ENCODE measurements at places on chromosomes 13 and 19.

DNA sequence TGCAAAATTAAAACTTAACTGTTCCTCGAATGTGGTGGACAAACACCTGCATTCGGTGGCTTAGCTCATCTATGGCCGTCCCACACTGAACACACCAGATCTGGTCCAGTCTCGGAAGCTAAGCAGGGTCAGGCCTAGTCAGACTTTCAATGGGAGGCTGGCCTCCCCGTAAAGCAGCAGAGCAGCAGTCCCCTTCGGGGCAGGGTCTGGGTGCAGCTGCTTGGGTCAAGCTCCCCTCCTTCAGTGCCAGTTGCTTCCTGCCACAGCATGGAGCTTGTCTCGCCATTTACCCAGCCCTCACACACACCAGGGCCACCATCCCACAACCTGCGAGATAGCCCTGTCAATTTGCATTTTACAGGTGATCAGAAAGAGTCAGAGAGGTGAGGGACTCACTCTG lies 93.2 kb downstream of the TUBA3C start:
- no peak for DNase-seq

GRCh38 chr19:2195914-2196313 lies 32.2 kb downstream of the DOT1L start:
- no peak for DNase-seq

DNA sequence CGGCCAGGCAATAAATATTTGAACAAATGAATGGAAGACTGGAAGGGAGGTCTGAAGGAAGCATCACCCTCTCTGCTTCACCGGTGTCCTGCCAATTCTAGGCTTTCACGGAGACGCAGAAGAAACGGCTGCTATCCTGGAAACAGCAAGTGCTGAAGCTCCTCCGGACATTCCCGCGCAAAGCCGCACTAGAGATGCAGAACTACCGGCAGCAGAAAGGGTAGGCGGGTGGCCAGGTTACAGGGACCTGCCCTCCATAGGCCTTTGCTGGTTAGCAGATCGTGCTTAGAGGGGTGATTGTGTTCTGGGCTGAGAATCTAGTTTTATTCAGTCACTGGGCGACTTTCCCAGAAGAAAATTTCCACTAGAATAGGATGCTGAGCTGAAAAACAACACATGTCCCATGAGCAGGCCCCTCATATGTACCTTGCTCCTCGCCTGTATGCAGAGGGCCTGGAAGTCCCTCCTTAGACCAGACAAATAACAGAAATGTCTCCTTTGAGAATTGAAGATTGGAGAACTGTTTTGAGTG lies 11.0 kb downstream of the PAF1 start:
- DNase-seq: no peak

GRCh38 chr13:65921933-65922332 lies 1308.2 kb downstream of the PCDH9 start:
- no peak for DNase-seq

DNA sequence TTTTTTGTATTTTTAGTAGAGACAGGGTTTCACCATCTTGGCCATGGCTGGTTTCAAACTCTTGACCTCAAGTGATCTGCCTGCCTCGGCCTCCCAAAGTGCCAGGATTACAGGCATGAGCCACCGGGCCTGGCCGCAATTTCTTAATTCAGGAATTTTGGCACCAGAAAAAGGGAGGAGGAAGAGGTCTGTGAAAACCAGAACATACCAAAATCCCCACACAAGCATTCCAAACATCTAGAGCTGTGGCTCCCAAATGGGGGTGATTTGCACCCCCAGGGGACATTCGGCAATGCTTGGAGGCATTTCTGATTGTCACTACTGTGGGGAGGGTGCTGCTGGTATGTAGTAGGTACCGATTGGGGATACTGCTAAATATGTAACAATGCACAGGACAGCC lies 40.2 kb upstream of the ABCC4 start:
- DNase-seq: no peak

- DNase-seq: no peak
Measured at GRCh38 chr19:573519-573825, 1.1 kb downstream of the BSG start.

- peak; percentile 83 for DNase-seq
Measured at GRCh38 chr19:48738557-48739403, 1.6 kb downstream of the RASIP1 start.

DNA sequence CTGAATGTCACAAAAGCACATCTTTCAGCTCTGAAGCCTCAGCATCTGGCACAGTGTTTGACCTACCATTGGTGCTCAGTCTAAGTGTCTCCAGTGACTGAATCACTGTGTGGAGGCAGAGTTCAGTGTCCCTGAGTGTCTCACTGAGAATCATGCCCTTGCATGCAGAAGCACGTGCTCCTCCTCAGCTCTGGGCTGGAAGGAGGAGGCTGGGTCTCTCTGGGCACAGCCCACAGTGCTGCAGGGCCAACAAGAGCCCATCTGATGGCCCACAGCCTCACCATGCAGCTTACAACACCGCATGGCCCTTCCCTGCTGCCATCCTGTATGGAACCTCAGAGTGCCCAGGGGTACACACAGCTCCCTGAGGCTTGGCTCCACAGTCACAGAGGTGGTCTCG lies 86.1 kb downstream of the TEX26 start:
- no peak for DNase-seq

DNA sequence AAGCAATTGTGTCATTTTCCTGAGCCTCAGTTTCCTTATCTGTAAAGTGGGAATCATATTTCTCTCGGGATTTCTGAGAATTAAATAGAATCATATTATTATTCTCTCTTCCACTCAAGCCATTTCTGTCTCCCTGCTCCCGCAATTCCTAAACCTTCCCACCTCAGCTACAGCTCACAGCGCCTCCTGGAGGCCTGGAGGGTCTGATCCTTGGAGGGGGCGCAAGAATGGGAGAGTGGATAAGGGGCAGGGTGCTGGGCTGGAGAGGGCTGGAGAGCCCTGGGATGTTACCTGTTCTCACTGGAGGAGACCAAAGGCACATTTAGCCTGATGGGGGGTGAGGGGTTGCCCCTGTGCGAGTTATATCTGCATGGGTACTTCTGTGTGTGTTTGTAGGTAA lies 31.1 kb upstream of the CYP2S1 start:
- DNase-seq: no peak

DNA sequence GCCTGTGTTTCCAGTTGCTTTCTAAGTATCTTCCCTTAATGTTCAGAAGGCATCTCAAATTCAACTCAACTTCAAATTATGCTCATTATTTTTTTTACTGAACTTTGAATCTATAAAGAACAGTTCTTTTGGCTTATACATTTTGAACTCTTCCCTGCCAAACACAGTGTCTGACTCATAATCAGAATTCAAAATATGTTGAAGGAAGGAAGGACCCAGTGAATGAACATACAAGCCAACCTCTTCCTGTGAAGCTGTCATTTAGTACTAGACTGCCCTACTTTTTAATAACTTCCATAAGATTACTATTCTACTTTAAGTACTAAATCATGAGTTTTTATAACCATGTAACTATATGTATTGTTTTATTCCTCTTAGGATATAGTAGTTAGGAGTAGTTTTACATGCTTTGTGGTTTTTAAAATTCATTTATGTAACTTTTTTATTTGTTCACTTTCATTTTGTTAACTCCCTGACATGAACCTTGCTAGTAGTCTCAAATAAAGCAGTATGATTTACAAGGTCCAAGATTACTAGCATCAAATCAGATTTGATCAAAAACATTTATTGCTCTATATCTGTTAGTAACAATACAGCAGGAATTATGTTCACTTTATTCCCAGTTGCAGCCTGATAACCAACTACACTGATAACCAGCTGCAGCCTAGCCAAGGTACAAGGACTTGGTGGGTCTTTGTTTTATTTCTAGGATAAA lies 6.4 kb downstream of the NUDT15 start:
- DNase-seq: no peak

DNA sequence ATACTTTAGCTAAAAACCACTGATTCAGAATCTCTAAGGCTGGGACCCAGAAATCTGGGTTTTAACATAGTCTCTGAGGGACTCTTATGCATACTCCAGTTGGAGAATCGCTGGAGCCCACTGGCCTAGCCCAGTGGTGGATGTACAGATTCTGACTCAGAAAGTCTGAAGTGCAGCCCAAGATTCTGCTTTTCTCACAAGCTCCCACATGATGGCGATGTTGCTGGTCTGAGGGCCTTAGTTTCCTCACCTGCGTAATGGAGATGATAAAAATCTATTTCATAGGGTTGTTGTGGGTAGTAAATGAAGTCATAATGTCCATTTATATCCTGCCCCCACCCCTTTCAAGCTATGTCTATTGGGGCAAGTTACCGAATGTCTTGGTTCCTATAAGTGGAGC lies 7.7 kb upstream of the CDADC1 start:
- peak; percentile 22 for DNase-seq

DNA sequence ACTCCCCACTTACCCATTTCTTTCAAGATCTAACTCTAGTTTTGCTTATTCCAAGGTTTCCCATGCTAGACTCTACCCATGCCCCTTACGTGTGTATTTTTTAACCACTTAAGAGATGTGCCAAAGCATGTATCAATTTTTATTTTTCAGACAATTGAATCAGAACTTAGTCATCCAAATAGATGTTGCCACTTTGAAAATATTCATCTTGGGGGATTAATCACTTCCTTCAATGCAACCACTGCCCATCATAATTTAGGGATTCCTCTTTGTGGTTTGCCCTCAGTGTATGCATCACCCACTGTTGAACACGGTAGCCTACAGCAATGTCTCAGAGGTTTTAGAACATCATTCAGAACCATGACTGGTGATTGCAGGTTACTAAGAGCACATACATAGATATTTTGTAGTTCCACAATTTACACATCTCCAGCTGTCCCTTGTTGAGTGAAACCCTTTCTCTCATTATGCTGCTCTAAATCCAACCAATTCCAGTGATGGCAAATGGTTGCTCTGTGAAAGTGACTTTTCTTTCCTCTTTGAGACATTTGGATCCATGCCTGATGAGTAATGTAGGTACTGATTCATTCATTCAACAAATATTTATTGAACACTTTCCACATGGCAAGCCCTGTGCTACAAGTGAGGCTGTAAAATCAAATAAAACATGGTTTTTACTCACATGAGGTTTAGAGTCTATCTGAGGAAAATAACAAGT lies 60.6 kb upstream of the SERP2 start:
- DNase-seq: no peak

DNA sequence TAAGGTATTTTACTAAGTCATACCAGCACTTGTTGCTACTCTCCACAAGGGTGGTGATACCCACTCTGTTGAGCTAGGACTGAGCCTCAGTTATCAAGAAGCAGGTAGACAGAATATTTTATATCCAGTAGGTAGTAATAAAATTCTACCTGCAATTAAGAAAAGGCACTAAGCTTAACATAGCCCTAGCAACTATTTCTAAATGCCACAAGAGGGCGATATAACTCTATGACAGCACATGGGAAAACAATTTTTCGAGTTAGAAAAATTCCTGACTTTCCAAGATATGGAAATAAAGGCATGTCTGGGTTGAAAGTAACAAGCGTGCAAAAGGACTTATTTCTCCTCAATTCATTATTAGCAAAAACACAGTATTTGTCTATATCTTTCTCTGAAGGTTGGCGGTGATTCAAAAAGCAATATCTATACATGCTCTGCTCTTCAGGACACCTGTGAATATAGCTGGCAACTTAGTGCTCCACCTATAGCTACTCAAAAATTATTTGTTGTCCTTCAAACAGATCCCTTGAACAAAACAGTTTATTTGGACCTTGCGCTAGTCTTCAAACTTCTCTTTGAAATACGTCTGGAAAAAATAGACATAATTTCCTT lies 14.7 kb downstream of the CCDC169 start:
- DNase-seq: no peak

DNA sequence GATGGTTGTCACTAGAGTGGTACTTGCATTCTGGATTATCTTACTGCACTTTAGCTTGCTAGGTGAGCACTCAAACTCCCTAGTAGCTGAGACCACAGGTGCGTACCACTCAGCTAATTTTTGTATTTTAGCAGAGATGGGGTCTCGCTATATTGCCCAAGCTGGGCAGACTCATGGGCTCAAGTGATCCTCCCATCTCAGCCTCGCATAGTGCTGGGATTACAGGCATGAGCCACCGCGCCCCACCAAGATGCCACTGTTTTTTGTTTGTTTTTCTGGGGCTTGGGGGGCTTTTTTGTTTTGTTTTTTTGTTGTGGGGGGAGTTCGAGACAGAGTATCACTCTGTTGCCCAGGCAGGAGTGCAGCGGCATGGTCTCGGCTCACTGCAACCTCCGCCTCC lies 17.8 kb downstream of the LYPD3 start:
- no peak for DNase-seq

GRCh38 chr13:109366525-109366924 lies 419.9 kb downstream of the IRS2 start:
- no peak for DNase-seq

- no peak for DNase-seq
Measured at GRCh38 chr13:74068471-74068870, 65.7 kb downstream of the KLF12 start.

- no peak for DNase-seq
Measured at GRCh38 chr13:55439450-55439849, 1701.3 kb upstream of the PRR20A start.

DNA sequence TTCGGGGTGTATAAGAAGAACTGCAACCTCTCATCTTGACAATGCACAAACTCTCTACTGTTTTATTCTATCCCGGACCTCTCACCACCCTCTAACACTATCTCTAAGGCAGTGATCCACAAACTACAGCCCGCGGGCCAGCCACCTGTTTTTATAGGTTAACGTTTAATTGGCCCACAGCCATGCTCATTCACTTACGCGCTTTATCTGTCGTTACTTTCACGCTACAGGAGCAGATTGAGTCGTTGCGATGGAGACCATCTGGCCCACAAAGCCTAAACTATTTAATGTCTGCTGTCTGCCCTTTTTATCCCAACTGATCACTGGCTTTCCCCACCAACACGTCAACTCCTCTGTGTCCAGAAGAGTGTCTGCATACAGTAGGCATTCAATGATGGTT lies 158.9 kb downstream of the CACNA1A start:
- DNase-seq: no peak

GRCh38 chr13:31848621-31849020 lies 109.3 kb downstream of the RXFP2 start:
- DNase-seq: no peak

- no peak for DNase-seq
Measured at GRCh38 chr19:44924243-44924725, 9.9 kb downstream of the APOC1 start.

- DNase-seq: no peak
Measured at GRCh38 chr13:80117515-80117914, 223.4 kb downstream of the SPRY2 start.

DNA sequence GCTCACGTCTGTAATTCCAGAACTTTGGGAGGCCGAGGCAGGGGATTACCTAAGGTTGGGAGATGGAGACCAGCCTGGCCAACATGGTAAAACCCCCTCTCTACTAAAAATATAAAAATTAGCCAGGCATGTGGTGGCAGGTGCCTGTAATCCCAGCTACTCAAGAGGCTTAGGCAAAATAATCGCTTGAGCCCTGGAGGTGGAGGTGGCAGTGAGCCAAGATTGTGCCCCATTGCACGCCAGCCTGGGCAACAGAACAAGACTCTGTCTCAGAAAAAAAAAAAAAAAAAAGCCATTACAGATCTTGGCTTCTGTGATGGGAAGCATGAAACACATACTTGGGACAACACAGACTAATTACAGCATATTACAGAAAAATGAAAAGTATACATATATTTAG lies 1404.5 kb upstream of the SPRY2 start:
- DNase-seq: no peak
